ENCODE measurements at places on chromosomes 11 and 22.

DNA sequence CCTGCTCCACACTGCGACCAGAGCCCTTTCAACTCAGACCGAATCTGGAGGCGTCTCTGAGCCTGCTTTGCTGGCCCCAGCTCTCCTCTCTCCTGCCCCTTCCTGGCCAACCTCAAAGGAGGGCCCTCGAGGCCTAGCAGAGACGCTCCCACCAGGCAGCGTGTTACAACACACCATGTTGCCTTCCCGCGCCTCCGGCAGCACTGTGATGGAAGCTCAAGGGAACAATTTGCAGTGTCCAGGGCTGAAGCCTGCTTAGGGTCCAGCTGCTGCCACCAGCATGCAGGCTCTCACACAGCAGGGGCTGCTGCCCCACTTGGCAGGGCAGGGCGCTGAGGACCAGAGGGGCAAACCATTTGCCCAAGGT is 18.4 kb downstream of the LINC01488 start:
- peaks cover 13% of the 10 kb centered on the region for H3K4me1 ChIP-seq
- H3K36me3 ChIP-seq, result no peaks in the 10 kb centered on the region
- H3K4me3 ChIP-seq, result no peak overlapping the region

DNA sequence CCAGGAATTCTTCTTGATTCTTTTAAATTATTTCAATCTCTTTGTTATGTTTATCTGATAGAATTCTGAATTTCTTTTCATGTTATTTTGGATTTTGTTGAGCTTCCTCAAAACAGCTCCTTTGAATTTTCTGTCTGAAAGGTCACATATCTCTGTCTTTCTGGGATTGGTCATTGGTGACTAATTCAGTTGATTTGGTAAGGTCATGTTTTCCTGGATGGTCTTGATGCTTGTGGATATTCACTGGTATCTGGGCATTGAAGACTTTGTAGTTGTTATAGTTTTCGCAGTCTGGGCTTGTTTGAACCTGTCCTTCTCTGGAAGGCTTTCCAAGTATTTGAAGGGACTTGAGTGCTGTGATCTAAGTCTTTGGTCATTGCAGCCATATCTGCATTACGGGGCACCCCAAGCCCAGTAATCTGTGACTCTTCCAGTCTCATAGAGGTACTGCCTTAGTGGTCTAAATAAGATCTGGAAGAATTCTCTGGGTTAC is 18.9 kb upstream of the INSC start:
- H3K4me1 ChIP-seq, result peaks cover 8% of the 10 kb centered on the region
- H3K27me3 ChIP-seq, result peaks cover 36% of the 10 kb centered on the region
- H3K4me3 ChIP-seq, result no peak overlapping the region
- no peak overlapping the region for H3K27ac ChIP-seq
- no peak for DNase-seq

DNA sequence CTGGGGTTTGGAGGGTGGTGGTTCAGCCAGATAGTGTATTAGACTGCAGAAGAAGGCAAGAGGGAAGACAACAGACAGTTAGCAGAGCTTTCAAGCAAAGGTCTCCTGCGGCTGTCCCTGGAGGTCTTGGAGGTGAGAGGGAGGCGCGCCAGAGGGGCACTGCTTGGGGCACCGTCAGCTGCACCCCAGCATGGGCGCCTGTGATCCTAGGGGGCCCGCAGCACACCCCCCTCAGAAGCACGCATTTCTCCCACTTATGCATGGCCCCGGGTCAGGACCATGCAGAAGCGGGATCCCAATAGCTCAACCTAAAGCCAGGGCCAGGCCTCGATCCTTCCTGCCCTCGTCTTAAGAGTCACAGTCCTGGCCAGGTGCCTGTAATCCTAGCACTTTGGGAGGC is 26.5 kb downstream of the FGF4 start:
- no peak overlapping the region for H3K4me3 ChIP-seq
- no peak for DNase-seq
- H3K27ac ChIP-seq, result no peak overlapping the region
- no peaks in the 10 kb centered on the region for H3K4me1 ChIP-seq
- H3K27me3 ChIP-seq, result peaks cover 17% of the 10 kb centered on the region
- no peaks in the 10 kb centered on the region for H3K36me3 ChIP-seq

- H3K36me3 ChIP-seq, result no peaks in the 10 kb centered on the region
- H3K4me1 ChIP-seq, result no peaks in the 10 kb centered on the region
- H3K4me3 ChIP-seq, result no peak overlapping the region
- H3K27ac ChIP-seq, result no peak overlapping the region
- H3K27me3 ChIP-seq, result peaks cover 27% of the 10 kb centered on the region
These were observed 597.1 kb downstream of the BUD13 start for GRCh38 chr11:116175707-116176106.

DNA sequence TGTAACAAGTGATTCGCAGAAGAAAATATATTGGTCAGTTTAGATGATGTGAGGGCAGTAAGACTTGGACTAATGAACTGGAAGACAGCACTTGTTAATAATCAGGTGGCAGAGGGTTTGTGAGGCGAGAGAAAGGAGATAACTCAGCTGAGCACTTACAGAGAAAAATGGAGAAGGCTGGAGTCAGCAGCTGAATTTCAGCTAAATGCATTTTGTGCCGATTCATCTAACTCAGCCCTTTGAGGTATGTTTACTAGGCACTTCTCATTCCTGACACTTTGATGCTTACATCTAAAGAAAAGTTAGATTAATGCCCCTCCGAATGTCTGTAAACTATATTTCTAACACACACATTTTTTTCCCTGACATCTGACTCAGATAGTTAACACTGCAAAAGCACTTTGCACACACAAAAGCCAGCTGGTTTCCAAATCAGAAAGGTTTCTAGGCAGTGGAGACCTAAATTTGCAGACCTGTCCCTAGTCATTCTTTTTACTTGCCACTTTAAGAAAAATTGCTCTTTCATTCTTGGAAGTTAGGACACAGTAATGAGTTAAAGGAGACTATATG is 859.5 kb upstream of the CCDC90B start:
- DNase-seq, result no peak
- no peak overlapping the region for H3K27ac ChIP-seq
- H3K4me3 ChIP-seq, result no peak overlapping the region
- H3K36me3 ChIP-seq, result no peaks in the 10 kb centered on the region
- H3K4me1 ChIP-seq, result no peaks in the 10 kb centered on the region
- H3K27me3 ChIP-seq, result no peaks in the 10 kb centered on the region

DNA sequence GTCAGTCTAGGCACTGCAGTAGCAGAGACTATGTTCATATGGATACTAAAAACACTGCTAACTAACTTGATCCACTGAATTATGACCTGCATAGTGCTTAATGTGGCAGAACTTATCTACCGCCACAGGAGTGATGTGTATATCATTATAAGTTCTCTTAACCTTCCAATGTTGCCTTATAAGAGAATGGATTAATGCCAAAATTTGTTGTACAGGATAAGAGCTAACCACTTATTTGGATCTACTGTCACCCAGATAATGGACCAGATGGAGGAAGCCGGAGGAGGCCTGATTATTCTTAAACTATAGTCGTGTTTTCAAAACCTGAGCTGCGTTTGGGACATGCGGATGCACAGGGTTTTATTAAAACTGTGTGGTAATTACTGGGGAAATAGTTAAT is 1.9 kb upstream of the OR51B4 start:
- no peaks in the 10 kb centered on the region for H3K27me3 ChIP-seq
- no peak overlapping the region for H3K27ac ChIP-seq
- DNase-seq, result no peak
- H3K4me1 ChIP-seq, result no peaks in the 10 kb centered on the region

Measured in stimulated activated naive B cell treated with anti-CD40 and anti-IgM and Interleukin-4, amounts not matched to agents 10 μg/mL and 1 μg/mL and 100 μg/mL, for 72 hours (primary cell).